D721Med (cell line): ENCODE measurements at places on chromosomes 7 and 10.

GRCh38 chr10:58334817-58335305 lies at the start of gene UBE2D1:
UBE2D1 (plus strand) TSS chr10:58335006; CDS start chr10:58335202, 196 bp downstream.
- DNase-seq = peak; percentile 38

DNA sequence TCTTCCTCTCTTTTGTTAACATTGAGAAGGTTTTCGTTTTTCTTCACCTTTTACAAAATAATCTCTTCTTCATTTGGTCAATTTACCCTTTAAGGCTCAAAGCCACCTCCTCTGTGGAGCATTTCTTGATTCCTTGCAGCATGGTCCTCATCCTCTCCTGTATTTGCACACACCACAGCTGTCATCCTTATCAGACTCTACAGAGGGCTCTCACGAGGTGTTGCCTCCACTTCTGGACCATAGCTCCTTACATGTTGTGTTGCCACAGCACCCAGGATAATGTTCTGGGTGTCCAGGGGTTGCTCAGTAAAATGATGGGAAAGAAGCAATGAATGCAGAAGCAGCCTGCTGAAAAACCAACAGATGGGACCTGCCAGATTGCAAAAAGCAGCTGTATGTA lies 192.8 kb downstream of the SH2D4B start:
- no peak for DNase-seq

DNA sequence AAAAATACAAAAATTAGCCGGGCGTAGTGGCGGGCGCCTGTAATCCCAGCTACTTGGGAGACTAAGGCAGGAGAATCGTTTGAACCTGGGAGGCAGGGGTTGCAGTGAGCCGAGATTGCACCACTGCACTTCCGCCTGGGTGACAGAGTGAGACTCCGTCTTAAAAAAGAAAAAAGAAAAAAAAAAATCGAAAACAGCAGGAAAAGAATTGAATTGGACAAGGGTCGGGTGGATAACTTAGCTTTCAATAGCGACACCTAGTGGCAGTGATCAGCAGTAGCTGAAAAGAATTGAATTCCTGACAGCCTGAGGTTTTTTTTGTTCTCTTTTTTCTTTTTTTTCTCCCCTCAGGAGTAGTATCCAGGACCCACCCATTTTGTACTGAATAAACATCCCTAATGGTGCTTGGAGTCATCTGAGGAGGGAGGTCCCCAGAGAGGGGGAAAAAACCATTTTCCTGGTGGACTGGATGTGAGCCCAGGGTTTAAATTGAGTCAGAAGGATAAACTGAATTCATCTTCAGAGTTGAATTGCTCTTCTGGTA lies 55.1 kb downstream of the CYCS start:
- DNase-seq = peak; percentile 29

GRCh38 chr7:78018641-78019446 lies 220.3 kb downstream of the PHTF2 start:
- no peak for DNase-seq

DNA sequence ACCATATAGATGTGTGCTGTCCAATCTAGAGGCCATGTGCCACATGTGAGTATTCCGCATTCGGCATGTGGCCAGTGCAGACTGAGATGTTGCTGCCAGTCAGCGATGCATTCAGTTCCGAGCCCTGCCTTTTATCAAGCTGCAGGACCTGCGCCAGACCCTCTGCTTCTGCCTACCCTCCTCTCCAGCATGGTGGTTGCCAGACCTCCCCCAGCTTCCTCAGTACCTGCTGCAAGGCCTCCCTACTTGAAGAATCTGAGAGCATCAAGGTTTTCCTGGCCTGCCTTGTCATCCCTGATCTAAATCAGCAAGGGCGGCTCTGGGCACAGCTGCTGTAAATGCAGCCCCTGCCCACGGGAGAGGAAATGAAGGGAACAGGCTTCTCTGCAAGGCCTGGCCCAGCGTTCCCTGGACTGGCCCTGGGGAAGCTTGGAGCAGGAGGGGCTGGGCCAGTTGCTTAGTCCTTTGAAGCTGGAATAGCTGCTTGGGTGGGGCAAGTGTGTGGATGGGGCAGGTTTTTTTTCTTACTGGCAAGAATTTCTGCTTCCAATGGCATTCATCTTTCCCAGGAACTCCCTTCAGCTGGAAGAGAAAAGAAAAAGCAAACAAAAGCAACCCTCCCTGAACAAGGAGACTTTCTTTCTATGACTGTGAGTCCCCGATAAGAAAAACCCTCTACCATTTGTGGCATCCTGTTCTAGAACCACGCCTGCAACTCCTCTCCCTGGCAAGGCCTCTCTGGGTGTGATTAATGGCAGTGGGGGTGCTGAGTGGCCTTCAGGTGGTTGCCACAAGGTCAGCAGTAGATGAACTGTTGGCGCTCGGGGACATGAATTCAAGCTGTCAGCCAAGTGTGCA lies 93.0 kb downstream of the NHLRC2 start:
- no peak for DNase-seq

GRCh38 chr7:2510130-2510776 lies 9.3 kb upstream of the LFNG start:
- DNase-seq = no peak

DNA sequence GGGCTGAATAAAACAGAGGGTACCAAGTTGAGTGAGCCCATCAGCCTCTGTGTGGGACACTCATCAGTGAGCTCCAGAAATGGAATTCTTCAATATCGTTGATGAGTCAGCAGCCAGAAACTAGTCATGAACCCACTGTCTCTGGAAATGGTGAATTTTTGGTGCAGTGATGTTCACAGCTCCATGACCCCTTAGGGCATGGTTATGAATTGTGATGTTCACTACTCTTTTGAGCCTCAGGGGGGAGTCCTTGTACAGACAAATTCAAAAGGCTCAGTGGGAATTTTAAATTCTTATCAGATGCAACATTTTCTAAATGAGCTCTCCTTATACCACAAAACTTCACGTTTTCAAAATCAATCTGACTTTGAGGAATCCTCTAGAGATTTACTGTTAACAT lies 335.7 kb downstream of the PHTF2 start:
- DNase-seq = peak; percentile 27

- DNase-seq = no peak
Observed at GRCh38 chr7:7517754-7518153, 17.9 kb downstream of the COL28A1 start.

GRCh38 chr7:44048031-44048795 lies 3.7 kb downstream of the DBNL start:
- DNase-seq = no peak

GRCh38 chr10:119337796-119338432 lies 130.5 kb downstream of the GRK5 start:
- DNase-seq = no peak

- DNase-seq = no peak
Observed at GRCh38 chr10:28561531-28561930, 28.6 kb downstream of the WAC start.

DNA sequence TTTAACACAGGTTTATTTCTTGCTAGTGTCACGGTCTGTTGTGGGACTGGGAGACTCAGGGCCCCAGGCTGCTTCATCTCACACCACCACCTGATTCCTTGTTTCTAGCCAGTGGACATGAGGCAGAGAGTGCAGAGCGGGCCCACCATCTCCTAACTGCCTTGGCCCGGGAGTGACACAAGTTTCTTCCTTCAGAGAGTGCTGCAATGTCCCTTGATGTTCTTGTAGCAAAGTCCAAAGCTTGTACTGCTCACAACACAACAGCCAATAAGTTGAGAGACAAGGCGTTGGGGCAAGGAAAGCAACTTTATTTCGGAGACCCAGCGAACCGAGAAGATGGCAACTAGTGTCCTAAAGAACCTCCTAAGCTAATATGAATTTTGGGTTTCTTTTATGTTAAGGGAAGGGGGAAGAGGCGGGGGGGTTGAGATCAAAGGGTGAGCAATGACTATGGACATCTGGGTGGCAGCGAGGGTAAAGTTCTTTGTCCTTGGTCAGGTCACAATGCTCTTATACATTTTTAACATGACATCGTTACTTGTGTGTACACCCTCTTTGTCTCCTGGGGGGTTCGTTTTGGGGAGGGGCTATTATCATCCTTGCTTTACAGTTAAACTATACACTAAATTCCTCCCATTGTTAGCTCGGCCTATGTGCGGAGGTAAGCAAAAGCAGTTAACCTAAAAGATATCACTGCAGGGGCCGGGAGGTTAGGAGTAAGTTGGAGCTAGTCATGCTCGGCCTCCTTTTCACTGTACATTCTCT lies 31.6 kb downstream of the SH2D4B start:
- no peak for DNase-seq

DNA sequence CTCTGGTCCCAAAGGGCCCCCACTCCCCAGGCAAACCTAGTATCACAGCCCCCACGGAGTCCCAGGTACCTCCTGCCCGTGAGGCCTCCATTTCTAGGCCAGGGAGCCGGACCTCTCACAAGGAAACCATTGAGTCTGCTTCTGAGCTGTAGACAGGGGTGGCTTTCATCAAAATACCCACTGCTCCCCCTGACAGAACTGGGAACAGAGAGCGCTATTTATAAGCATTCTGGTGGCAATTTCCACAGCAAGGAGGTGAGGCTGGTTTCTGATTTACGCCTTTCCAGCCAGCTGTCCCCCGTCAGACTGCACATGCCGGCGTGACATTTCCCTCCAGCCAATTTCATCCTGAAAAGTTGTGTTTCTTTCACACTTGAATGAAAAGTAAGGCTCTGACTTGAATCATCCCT lies 407.5 kb upstream of the PRKCQ start:
- no peak for DNase-seq

DNA sequence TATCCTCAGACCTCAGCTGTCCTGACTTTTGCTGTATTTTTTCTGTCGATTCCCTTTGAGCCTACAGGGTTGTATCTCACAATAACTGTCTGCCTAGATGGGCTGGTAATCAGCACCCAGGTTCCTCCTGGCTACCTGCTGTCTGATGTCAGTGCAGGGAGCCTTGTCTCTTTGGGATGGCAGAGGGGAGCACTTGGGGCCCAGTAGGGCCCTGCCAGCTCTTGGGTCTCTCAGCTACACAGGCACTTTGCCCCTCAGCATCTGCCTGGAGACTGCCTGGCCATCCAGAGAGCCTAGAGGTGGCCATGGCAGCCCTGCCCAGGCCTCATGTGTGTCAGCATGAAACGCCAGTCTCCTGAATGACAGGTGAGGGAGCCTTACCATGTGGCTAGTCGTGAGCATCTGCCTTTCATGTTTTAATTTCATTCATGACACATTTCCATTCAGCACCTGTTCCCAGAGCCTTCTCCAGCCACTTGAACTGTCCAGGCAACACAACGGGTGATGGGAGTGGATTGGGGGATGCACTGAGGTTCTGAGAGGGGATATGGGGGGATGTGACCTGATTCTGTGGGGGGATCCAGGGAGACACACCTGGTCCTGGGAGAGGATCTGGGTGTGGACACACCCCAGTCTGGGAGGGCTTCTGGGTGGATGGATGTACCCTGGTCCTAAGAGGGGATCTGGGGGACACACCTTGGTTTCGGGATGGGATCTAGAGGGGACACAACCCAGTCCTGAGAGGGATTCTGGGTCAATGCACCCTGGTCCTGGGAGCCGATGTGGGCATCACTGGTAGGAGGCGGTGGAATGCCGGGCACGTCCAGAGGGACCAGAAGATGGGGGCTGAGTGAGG lies 21.9 kb downstream of the ADCY1 start:
- no peak for DNase-seq

DNA sequence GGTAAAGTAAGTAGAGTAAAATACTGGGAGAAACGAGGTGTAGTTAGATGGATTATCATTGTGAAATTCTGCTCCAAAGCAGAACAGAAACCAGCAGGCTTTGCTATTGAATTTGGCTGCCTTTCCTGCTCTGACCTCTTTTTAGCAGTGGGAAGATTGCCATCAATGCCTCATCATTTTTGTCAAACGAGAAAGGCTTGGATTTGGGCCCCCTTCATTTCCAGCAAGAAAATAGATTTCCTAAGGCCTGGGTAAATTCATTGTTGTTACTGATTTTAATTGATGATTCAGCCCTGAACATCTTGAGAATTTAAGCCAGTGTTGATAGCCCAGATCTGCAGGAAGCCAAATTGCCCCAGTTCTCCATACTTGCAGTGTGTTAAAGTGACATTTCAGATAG lies 35.2 kb upstream of the ASAH2 start:
- DNase-seq = no peak

DNA sequence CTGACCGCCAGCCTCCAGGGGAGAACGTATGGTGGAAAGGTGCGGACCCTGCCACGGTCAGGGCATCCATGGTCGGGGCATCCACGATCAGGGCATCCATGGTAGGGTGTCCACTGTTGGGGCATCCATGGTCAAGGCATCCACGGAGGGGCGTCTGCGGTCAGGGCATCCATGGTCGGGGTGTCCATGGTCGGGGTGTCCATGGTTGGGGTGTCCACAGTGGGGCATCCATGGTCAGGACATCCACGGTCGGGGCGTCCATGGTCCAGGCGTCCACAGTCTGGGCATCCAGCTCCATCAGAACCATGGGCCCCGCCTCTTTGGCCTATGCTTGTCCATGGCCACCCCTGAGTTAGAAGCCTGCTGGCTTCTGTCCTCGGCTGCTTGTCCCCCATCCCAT lies 148.1 kb downstream of the ADARB2 start:
- DNase-seq = no peak

DNA sequence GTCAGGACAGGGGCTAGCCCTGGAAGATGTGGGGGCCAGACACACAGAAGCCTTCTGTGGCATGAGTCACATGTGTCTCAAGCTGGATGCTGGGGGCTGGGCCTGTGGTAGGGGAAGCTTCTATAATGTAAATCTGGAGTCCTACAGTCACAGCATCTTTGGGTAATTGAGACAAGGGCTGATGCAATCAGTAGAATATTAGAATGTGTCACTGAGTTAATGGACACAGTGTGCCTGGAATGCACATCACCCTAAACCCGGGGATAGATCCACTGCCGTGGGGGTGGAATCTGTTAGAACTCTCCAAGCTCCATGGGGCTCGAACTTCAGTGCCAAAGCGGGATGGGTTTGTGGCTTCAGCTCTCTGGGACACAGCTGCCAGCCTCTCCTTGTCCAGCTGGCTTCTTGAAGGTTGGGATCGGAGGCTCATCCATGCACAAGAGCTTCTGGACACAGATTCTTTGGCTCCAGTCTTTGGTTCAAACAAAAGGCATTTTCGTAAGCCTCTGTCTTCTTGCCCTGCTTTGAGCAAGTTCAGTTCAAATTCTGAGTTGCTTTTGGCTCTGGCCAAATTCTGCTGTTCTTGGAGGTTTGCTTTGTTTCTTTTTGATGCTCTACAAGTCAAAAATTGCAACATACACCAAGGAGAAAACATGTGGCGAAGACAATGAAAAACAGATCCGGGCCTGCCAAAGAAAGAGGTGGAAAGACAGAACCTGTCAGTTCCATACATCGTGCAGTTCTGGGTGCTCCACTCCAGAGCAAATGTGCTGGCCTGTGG lies 194.8 kb upstream of the ZNF32 start:
- no peak for DNase-seq

DNA sequence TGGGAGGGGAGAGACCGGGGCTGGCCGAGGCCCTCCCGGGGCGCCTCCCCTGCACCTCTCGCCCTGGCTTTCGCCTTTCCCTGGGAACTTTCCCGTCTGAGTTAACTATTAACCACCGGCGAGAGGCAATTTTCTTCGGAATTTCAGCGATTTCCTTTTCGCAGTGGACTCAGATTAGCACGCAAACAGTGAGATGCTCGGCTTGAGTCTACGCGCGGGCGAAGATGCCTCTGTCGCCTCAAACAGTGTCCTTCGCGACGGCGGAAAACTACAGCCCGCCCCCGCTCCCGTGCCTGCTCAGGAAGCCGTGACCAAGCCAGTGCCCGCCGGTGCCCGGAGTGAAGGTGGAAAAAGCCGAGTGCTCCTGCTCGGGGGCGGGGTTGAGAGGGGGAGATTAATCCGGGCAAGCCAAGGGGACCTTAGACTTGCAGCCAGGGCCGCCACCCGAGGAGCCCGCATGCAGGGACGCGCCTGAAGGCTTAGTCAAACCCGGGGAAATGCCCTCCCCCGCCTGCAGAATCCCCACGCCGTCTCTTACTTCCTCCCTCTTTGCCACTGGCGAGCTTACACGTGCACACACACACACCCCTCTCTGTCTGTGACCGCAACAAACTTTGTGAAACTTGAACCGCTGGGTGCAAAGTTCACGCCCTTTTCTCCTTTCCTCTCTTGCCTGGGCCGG lies 14.5 kb upstream of the PAX2 start:
- no peak for DNase-seq
